CMK (cell line): ENCODE measurements at places on chromosomes 1 and 21.

DNA sequence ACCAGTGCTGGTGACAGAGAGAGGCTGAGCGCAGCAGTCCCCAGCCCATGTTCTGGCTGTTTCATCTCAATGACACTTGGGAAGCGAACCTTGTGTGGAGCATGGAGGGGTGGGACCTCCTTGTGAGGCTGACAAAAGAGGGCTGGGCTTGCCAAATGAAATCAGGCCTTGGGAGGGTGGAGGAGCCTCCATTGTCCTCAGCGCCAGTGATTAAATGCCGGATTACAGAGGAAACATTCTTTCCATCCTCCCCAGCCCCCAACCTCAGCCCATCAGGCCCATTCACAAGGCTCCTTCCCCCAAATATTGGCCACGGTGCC is 63.3 kb upstream of the PAXBP1 start:
- DNase-seq: no peak

GRCh38 chr21:35563885-35564451 is 496.4 kb downstream of the SETD4 start:
- DNase-seq: no peak

DNA sequence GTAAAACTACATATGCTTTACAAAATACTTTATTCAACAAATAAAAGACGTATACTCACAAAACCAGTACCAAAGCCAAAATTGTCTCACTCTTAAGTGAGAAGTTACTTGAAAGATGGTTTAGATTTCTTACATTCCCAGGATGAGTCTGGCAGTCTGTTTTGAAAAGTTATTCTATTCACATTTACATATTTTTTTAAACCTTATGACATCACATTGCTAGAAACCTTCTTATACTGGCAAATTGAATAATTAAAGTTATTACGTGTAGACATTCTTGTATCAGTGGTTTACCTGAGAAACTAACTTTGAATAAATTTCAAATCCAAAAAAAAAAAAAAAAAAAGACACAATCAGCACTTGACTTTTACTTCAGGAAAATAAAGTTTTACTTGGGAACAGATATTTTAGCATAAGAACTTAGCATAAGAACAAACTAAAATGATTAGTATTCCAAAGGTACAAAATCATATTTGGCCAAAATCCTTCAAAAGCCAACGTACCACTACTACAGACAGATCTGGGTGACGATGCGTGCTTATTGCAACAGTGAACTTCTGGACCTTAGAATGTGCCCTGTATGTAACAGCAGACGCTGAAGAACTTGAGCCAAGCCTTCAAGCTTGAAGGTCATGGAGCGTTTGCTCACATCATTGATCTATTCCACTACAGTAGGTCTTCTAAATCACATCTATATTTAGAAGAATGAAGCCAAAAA is 2.5 kb downstream of the CDC42BPA start:
- no peak for DNase-seq

- DNase-seq: no peak
Observed at GRCh38 chr1:203368624-203369451, 17.9 kb upstream of the FMOD start.

GRCh38 chr1:42943166-42943565 is 15.5 kb downstream of the SLC2A1 start:
- DNase-seq: no peak

DNA sequence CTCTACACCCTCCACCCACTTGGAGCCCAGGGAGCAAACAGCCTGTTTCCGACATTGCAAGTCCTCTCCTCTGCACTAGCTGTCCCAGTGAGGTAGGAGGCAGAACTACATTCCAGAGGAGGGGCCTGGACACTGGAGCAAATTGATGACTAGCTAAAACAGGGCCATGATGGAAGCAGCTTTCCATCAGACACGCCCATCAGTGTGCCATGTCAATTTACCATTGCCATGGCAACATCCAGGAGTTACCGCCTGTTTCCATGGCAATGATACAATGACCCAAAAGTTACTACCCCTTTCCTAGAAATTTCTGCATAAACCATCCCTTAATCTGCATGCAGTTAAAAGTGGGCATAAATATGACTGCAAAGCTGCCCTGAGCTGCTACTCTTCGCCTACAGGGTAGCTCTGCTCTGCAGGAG is 647.1 kb downstream of the PTPRU start:
- DNase-seq: no peak
